ENCODE measurements at places on chromosomes 16 and 17. TPM values are rescaled to one million over a fixed set of nuclear protein-coding genes. Genes with fewer than 3 reads are reported as not detected.

DNA sequence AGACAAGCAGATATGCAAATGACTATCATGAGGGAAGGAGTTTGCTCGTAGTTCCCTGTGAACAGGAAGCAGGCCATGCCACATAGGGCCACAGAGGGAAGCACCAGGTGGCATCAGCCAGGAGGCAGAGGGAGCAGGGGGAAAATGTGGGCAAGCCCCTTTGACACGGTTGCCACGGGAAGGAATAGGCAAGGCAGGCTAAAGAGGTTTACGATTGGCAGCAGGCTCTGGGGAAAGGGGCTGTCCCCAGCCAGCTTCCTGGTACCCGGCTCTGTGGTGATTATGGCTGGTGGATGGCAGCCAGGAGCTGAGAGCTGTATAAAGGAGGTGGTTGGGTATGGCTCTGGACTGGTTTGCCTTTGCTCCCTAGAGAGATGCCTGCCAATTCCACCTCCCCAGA, 848 bp downstream of the CES3 start:
- H3K4me1 ChIP-seq: peaks cover 19% of the 10 kb centered on the region
- no peaks in the 10 kb centered on the region for H3K27me3 ChIP-seq
- H3K4me3 ChIP-seq: no peak overlapping the region
- no peak for DNase-seq
- H3K27ac ChIP-seq: no peak overlapping the region

DNA sequence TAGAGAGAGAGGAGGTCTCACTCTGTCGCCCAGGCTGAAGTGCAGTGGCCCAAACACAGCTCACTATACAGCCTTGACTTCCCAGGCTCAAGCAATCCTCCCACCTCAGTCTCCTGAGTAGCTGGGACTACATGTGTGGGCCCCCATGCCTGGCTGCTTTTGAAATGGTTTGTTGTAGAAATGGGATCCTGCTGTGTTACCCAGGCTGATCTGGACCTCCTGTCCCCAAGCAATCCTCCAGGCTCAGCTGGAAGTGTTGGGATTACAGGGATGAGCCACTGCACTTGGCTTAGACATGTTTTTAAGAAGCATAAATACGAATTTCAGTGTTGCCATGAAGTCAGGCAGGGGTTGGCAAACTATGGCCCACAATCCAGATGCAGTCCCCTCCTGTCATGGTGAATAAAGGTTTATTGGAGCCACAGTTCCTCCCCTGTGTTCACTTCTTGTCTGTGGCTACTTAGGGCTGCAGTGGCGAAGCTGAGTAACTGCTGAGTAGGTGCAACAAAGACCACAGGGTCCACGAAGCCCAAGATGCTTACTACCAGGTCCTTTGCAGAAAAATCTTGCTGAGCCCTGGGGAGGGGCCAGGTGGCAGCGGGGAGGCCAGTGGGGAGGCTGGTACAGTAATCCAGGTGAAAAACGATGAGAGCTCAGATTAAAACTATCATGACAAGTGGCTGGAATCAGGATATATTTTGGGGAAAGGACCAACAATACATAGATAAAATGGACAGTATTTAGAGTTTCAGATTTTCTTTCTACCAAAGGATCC, 35.2 kb downstream of the TNFRSF13B start:
- peak; percentile 4 for DNase-seq
- H3K36me3 ChIP-seq: no peaks in the 10 kb centered on the region
- H3K4me1 ChIP-seq: no peaks in the 10 kb centered on the region

DNA sequence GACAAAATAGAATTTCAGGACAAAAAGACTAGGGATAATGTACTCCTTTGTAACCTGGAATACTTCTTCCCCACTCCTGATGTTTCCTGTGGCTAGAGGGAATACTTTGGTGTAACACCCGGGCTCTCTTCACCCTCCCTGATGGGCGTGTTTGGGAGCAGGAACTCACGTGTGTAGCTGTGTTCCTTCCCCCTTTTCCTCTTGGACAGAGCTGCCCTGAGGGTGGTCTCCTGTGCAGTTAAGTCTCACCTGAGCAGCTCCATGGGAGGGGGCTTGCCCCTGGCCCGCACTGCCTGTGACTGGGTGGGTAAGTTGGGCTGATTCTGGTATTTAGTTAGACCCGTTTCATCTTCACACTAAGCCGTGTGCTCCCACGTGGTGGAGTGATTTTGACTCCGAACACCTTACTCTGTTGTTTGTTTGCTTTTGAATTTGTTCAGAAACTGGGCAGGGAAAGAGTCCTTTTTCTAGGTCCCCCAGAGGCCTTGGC, 87.9 kb downstream of the OR1D5 start:
- peak; percentile 49 for DNase-seq
- no peaks in the 10 kb centered on the region for H3K36me3 ChIP-seq
- peak overlapping the region; percentile 44 for H3K27ac ChIP-seq
- no peak overlapping the region for H3K4me3 ChIP-seq
- H3K27me3 ChIP-seq: no peaks in the 10 kb centered on the region
- no peaks in the 10 kb centered on the region for H3K4me1 ChIP-seq

- DNase-seq: peak; percentile 19
- H3K36me3 ChIP-seq: no peaks in the 10 kb centered on the region
- no peak overlapping the region for H3K27ac ChIP-seq
- no peaks in the 10 kb centered on the region for H3K27me3 ChIP-seq
- H3K4me3 ChIP-seq: peak overlapping the region; percentile 53
- peaks cover 16% of the 10 kb centered on the region for H3K4me1 ChIP-seq
These were observed 601 bp upstream of the RFWD3 start for GRCh38 chr16:74667255-74667700.

KRT26 gene
- total RNA-seq: not detected

GNG13 gene
- not detected for total RNA-seq

TLCD3A gene
- 3.6 TPM for total RNA-seq

NDRG4 gene
- 6.0 TPM for total RNA-seq
